ENCODE measurements at places on chromosomes 16 and 17.

DNA sequence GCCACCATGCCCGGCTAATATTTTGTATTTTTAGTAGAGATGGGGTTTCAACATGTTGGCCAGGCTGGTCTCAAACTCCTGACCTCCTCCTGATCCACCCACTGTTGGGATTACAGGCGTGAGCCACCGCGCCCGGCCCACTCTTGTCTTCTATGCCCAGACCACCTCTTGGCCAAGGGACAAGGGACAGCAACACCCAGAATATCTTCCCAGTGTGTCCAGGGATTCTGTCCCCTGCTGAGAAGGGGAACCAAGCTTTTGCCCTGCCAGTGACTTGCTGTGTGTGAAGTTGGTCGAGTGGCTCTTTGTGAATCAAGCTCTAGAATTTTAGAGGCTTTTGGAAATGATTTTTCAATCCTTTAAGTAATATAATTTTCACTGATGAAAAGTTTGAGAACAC, 1.7 kb upstream of the MPO start:
- no peak for DNase-seq

- no peak for DNase-seq
Measured at GRCh38 chr17:47821031-47821423, 567 bp downstream of the OSBPL7 start.

- DNase-seq, result no peak
Measured at GRCh38 chr17:39264119-39264518, 38.4 kb upstream of the STAC2 start.

- no peak for DNase-seq
Measured at GRCh38 chr17:17414341-17414805, 62.4 kb upstream of the MED9 start.

GRCh38 chr16:9308850-9309249, 217.4 kb downstream of the HAPSTR1 start:
- DNase-seq, result no peak
